Stimulated activated CD4-positive, alpha-beta T cell treated with anti-CD3 and anti-CD28 coated beads, Interleukin-4, amount 100 ng/mL, for 24 hours (primary cell): ENCODE measurements at places on chromosomes 3 and 15.

- DNase-seq: no peak
Observed at GRCh38 chr3:171254315-171254714, 205.9 kb downstream of the TNIK start.

GRCh38 chr15:20645956-20646355 lies 104.4 kb upstream of the GOLGA6L6 start:
- DNase-seq: no peak

DNA sequence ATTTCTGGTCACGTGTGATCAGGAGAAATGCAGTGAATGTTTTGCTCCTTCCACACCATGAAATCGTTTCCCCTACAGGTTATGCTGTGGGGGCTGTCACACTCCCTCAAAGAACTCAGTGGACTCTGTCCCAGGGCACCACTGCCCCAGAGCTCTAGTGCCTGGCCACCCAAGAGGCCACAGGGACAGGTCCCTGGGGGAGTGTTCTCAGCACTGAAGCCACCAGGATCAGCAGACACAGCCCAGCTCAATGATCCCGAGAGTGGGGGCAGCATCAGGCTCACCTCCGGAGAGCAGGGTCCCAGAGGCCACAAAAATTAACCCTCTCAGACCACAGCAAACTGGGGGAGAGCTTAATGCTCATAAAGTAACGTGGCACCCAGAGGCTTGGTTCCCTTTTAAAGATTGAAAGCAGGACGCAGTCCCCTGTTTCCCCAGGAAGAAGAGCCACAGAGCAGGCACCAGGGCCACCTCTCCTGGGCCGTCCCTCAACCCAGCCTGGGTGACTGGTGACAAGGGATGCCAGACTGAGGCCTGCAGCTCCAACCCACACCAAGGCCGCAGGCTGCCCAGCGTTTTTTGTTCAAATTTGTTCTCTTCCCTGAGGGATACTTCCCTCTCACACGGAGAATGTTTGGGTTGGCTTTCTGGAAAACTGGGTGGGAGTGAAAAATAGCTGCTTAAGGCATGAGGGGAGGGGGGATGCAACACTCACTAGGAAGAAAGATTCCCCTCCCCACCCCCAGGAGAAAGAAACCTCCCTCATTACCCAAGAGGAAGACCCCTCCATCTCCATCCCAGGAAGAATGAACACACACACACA lies 123.3 kb upstream of the IGF1R start:
- DNase-seq: no peak

DNA sequence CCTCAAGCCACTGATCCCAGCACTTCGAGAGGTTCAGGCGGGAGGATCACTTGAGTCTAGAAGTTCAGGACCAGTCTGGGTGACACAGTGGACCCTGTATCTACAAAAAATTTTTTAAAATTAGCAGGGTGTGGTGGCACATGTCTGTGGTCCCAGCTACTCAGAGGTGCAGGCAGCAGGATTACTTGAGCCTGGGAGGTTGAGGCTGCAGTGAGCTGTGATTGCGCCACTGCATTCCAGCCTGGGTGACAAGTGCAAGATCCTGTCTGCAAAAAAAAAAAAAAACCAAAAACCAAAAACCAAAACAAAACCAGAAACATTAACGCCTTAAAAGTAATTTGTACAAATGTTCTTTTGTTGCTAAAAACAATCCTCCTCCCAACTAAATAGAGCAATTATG lies 27.9 kb upstream of the SLC12A8 start:
- no peak for DNase-seq

DNA sequence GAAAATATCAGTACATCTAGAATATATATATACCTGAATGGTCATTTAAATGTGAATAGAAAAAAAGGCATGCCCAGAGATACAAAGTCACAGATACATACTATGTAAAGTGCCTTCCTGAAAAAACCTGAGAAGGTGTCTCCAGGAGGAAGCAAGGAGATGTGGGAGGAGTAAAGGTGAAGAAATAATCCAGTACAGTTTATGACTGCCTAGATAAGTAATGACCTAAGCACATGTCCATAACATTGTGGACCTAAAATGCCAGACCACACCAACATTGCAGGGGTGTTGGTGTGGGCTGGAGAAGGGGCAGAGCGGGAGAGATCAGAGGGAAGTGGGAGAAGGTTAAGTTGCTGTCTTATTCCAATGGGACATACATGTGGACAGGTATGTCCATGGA lies 226.9 kb downstream of the ZNF621 start:
- DNase-seq: no peak
